Fibroblast of mammary gland (primary cell): ENCODE measurements at places on chromosomes 2 and 18.

DNA sequence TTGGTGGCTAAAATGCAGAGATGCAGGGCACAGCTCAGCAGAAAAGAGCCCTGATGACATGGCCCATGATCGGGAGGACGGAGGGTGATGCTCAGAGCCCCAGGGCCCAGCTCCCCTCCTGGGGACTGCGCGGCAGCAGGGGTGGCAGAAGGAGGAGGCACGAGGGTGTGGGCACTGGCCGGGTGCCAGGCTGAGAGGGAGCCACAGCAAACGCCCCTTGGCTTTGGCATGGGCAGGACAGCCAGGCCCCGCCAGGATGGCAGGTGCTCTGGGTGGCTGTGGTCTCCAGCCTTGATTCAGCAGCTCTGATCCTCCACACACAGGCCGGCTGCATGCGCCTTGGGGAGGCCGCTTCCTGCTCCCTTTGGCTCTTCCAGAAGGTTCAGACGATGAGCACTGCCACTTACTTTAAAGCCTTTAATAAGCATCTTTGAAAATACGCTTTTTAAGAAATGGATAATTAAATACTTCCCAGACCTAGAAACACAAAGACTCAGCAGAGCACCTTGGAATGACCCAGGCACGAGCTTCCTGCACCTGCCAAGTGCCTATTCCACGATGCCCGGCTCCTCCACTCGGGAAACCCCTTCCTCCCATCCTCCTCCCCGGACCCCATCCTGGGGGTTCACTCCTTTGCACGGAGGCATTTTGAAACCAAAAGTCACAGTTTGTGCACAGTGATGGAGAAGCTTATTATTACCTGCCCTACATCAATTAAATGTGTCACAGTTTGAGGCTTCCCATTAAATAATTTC, 78.5 kb upstream of the SNTG2 start:
- DNase-seq: no peak

GRCh38 chr2:107436281-107436680, 390.4 kb upstream of the RGPD4 start:
- no peak for DNase-seq

DNA sequence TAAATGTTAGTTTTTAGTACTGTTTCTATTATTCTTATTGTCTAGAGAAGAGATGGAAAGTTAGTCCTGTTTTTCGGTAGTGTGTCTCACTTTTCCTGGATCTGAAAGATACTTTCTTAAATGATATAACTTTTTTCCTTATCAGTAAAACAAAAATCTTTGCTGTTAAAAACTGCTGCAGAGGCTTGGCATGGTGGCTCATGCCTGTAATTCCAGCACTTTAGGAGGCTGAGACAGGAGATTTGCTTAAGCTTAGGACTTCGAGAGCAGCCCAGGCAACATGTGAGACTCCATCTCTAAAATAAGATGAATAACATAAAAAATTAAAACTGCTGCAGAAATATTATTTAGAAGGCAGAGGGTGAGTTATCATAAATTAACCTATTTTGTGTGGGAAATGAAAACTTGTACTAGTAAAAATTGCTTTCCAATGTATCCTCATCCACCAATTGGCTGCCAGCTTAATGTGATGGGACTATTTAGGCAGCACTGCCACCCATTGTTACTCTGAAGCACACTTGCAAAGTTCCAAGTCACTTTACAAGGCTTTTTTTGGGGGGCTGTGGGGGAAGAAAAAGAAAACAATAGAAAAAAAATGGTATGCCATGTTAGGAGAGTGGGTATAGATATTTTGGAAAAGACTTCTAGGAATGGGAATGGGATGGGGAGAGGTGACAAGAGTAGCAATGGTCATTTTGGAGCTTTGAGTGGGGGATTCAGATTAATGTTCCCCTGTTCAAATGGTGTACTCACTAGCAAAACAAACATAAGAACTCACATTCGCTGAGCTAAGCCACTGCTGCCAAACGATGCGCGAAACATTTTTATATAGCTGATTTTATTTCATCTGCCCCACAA, 62.7 kb downstream of the MEIS1 start:
- DNase-seq: no peak

GRCh38 chr18:8354304-8354703, 254.9 kb upstream of the RAB12 start:
- DNase-seq: no peak

- no peak for DNase-seq
These were observed 150.5 kb downstream of the VAPA start for GRCh38 chr18:10064267-10064666.

GRCh38 chr2:99840831-99841230, 301.6 kb downstream of the AFF3 start:
- DNase-seq: no peak

DNA sequence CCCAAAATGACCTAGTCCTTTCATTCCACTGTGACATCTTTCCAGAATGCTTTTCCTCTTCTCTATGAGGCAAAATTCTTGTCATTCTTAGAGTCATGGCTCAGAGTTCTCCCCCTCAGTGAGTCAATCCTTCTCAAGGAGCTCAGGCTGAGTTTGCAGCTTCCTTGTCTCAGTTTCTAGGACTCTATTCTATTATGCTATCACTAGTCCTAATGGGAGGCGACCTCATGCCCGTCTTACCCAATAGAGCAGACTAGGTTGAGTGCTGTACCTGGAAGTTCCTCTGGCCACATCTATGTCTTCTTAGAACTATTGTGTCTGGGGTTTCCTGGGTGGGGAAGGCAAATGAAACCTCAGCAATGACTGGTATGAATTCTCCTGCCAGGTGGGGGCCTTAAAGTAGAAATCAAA, 51.5 kb downstream of the HAUS1 start:
- DNase-seq: peak; percentile 74

GRCh38 chr2:37742286-37742685, 70.8 kb upstream of the CDC42EP3 start:
- peak; percentile 30 for DNase-seq

DNA sequence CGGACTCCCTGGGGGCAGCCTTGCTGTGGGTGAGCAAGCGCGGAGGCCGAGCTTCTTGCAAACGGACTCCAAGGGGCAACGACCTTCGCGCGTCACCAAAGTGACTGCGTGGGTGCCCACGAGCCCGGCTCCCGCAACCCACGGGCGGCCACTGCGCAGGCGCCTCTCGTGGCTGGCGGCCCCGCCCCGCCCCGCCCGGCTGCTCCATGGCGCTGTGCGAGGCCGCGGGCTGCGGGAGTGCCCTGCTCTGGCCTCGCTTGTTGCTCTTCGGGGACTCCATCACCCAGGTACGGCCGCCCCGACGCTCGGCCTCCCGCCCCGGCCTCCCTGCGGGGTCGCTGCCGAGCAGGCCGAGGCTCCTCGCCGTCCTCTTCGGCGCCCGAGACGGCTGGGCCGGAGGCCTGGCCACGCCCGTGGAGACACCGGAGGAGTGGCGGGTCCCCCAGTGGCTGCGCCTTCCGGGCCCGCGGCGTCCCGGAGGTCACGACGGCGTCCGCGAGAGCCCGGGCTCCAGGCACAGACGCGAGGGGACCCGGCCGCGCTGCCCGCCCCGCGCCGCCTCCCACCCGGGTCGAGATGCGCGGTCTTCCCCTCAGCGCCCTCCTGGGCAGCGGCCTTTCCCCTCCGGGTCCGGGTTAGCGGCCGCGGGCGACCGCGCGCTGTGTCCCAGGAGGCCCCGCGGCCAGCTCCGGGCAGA, at the start of gene IAH1:
IAH1 (plus strand) TSS at position 191 of the 697 bp plus-strand sequence; CDS start at position 207, 16 bp downstream.
- peak; percentile 25 for DNase-seq

DNA sequence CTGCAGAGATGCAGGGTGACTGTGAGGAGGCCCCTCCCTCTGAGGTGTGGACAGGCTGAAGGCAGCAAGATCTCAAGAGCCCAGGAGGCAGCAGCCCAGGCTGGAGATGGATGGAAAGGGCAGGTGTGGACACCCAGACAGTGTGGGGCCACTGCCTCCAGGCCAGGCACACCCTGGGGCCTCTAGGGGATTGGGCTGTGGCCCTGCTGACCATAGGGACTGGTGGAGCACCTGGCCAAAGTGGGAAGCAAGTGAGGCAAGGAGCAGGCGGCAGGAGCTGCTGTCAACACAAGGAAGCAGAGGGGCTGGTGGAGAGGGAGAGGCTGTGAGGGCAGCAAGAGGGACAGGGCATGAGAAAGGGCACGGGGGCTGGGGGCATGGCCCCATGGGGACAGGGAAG, 10.8 kb downstream of the SNED1 start:
- no peak for DNase-seq

GRCh38 chr18:31661965-31662364, 22.4 kb downstream of the B4GALT6 start:
- DNase-seq: peak; percentile 69

DNA sequence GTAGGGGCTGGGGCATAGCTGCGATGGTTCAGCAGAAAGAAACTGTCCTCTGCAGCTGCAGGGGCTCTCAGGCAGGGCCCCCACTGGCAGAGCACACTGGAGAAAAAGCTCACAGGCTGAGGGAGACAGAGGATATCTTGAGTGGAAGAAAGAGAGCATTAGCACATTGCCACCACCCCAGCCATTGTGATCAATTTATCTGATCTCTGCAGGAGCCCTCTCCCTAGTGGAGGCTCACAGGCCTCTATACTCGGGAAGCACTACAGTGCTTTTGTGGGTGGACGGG, 801 bp upstream of the SFTPB start:
- DNase-seq: no peak

- no peak for DNase-seq
These were observed 16.9 kb upstream of the COL6A3 start for GRCh38 chr2:237430861-237431260.

- no peak for DNase-seq
These were observed 515.8 kb downstream of the SUCLG1 start for GRCh38 chr2:83943265-83943664.

- no peak for DNase-seq
These were observed 58.1 kb upstream of the ERBB4 start for GRCh38 chr2:212596688-212597087.

DNA sequence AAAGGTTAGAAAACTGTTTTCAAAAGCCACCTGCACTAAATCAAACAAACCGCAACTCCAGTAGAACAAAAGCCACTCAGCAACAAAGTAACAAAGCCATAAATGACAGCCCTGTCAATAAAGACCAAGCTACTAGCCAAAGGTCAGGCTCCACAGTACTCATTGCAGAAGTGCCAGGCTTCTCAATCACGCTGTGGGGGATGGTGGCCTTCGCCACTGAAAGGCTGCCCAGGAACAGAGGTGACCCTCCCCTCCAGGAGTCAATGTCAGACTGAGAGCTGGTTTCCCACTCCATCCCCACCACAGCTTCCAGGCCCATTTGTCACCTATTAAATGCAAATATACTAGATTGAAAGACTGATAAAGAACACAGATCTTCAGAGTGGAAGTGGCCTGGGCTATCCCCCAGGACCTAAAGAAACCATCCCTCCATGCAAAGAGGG, 5.9 kb downstream of the ATP8B1 start:
- no peak for DNase-seq

GRCh38 chr2:189566046-189566445, 14.5 kb downstream of the SLC40A1 start:
- peak; percentile 65 for DNase-seq

GRCh38 chr18:55243857-55244256, 284.6 kb upstream of the CCDC68 start:
- peak; percentile 88 for DNase-seq

GRCh38 chr2:4549666-4550210, 846.4 kb downstream of the DCDC2C start:
- no peak for DNase-seq

DNA sequence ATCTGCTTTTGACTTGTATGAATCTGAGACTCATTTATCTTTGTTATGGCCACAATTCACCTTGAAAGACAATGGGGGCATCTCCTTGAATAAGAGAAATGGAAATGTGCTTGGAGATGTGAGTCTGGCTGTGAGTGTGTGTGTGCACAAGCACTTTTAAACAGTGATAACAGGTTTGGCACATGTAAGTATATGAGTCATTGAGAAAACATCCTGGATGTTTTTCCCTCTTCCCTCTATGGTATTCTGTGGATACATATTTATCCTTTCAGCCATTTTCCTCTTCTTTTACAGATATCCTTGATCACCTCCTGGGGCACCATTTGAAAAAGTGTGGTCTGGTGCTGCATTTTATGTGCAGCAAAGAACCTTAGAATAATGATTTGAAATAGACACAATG, 317.3 kb upstream of the THUMPD2 start:
- DNase-seq: peak; percentile 71
